ENCODE measurements at places on chromosomes 12 and 14.

GRCh38 chr12:67920413-67920812 lies 68.8 kb upstream of the IFNG-AS1 start:
- no peak for DNase-seq

DNA sequence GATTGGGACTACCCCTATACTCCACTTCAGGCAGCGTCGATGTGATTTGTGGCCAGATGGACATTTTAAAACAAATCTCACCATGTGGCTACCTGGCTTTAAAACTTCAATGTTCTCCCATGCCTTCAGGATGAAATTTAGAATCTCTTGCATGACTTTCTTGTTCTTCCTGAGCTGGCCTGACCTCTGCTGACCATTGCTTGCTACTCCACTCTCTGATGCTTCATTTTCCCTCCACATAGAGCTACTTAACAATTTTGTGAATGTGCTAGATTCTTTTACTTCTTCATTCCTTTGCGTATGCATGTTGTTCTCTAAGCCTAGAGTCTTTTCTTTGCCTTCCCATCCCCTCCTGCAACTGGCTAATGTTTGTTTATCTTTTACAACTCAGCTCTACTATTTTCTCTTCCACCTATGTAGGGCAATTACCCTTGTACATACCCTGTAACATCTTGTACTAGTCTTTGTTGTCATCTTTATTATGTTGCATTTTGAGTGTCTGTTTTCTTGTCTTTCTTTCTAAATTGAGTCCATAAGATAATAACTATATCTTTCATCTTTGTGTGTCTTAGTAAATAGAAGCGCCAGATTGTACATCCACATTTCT lies 41.2 kb downstream of the YLPM1 start:
- no peak for DNase-seq

- DNase-seq = no peak
Measured at GRCh38 chr12:132374612-132375445, 45.4 kb upstream of the GALNT9 start.

DNA sequence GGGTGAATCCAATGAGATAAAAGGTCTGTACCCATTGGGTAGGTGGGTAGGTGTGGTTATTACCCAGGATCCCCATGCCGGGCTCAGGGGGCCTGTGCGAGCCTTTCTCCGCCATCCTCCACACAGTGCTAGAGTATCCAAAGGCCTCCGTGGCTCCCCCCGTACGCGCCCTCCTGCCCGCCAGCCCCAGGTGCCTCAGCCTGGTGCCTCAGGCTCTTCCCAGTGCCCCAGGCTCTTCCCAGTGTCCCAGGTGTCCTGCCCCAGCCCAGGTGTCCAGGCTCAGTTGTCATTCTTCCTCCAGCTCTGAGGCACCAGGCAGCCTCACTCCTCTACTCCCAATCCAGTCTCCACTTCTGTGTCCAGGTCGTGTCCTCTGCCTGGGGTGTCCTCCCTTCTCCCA lies 27.6 kb upstream of the YY1 start:
- no peak for DNase-seq

DNA sequence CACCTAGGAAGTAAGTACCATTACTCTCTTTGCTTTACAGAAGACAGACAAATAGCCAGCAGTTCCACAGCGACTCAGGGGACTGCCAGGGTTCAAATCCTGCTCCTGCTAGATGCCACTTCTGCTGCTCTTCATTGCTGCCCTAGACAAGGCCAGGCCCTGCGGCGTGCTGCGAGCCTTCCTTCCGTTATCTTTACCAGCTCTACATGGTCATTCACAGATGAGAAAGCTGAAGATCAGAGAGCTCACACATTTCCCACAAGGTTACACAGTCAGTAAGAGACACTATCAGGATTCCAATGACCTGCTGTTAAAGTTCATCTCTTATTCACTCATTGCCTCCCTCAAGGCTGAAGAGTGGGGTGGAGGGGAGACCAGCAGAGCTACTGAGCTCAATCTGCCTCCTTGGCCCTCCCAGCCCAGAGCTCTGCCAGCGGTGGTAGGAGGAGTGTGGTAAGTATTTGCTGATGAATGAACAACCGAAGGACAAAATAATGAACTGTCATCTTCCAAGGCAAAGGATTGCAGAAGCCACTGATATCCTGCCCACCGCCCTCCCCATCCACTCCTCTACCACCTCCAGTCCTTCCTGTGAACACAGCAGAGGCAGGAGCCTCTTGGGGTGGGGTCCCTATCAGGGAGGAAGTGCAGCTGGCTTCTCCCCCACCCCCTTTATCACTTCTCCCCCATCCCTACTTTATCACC lies 14.6 kb upstream of the HDAC7 start:
- no peak for DNase-seq

DNA sequence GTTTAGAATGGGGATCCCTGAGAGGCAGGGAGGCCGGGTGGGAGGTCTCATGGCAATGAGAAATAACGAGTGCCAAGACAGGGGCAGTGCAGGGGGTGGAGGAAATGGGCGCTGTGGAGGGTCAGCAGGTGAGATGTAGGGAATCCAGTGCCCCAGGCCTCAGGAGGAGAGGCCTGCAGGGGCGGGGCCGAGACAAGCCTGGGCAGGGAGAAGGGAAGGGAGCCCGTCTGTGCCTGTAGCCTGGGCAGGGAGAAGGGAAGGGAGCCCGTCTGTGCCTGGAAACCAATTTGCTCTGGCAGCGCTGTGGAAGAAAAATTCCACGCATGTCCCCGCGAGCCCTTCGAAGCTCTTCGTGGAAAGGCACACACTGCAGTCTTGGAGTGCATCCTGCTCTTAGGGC lies 10.6 kb upstream of the NCOR2 start:
- no peak for DNase-seq

Measured in cortex of kidney (tissue), 1 donor.